ENCODE measurements at places on chromosomes 5 and 9.

DNA sequence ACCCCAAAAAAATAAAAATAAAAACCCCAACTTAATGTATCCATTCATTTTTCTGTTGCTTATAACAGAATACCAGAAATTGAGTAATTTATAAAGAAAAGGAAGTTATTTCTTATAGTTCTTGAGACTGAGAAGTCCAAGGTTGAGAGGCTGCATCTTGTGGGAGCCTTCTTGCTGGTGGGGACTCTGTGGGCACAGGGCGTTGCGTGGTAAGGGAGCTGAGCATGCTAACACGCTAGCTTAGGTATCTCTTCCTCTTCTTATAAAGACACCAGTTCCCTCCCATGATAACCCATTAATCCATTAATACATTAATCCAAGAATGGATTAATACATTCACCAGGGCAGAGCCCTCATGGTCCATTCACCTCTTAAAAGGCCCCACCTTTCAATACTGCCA lies 150.9 kb downstream of the ZSWIM6 start:
- DNase-seq, result no peak

DNA sequence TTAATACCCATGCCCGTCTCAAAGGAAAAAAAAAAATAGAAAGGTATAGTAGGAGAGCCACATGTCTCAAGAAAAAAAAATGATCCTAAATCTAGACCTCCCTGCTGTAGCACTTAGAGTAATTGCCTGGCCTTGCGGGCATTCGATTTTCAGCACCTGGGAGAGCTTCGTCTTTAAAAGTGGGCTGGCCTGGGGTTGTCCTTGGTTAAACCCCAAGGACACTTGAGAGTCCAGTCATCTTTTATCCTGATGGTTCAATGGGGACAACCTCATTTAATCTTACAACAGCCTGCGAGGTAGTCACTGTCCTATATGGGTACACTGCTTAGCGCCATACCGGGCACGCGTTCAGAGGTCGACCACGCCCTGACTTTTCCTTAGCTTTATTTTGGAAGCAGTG lies 60.1 kb downstream of the MAT2B start:
- no peak for DNase-seq

- DNase-seq, result no peak
These were observed 1259.0 kb upstream of the C9orf72 start for GRCh38 chr9:28832168-28832770.

- no peak for DNase-seq
These were observed 175.1 kb upstream of the DAB2 start for GRCh38 chr5:39599721-39600431.

GRCh38 chr5:116498503-116499048 lies 76.0 kb downstream of the SEMA6A start:
- DNase-seq, result no peak

GRCh38 chr5:124544366-124545055 lies 201.9 kb downstream of the ZNF608 start:
- no peak for DNase-seq
